ENCODE measurements at places on chromosomes 3 and 15. TPM values are rescaled to one million over a fixed set of nuclear protein-coding genes. Genes with fewer than 3 reads are reported as not detected.
A peak's percentile ranks its signal among the peaks of the same experiment; 100 is the strongest.

DNA sequence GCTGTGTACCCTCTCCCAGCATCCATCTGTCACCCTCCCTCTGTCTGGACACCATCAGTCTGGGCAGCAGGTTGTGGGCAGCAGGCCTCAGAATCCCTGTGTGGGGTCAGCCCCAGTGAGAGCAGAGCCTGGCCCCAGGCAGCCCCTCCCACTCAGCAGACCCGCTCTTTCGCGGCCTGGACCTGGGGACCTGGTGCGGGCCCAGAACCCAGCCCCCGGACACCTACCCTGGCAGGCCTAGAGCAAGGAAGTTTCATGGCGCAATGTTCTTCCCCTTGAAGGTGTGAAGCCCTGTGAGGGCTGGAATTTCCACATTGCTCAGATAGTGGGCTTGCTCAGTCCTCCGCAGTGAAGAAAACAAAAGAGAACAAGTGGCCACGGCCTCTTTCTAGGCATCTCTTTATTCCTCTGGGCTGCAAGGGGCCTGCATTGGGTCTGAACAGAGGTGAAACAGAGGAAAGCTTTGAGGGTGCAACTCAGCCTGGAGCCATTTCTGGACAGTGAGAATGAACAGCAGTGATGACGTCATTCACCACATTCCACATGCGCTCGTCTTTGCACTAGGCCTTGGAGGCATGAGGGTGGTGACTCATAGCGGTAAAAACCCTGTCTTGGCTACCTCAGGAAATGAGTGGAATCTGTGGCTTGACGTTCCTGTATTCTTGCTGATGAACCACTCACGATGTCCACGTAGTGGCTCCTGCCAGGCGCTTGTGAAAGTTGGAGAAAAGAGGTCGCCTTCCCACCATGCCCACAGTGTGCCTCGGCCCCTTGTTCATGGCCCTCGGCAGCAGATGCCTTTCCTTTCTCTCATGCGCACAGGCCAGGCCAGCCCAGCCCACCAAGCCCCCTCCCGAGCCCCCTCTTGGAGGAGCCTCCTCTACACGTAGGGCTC, 66.1 kb downstream of the SLC30A4 start:
- DNase-seq, result no peak

DNA sequence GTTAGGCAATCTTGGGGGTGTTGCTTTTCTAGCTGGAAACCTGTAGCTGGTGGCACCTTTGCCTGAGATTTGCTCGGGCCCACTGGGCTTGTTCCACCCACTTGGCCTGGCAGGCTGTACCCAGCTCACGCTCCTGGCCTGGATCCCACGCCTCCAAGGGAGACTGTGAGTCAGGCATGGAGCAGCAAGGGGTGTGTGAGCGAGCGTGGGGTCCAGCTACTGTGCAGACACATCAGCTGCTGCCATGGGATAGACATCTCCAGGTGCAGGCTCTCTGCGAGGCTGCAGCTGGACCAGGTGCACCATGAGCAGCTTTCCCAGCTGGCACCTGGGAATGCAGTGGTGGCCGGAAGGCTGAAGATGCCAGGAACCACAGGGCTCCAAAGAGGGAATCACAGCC, 36.0 kb downstream of the NR1D2 start:
- DNase-seq, result no peak

DNA sequence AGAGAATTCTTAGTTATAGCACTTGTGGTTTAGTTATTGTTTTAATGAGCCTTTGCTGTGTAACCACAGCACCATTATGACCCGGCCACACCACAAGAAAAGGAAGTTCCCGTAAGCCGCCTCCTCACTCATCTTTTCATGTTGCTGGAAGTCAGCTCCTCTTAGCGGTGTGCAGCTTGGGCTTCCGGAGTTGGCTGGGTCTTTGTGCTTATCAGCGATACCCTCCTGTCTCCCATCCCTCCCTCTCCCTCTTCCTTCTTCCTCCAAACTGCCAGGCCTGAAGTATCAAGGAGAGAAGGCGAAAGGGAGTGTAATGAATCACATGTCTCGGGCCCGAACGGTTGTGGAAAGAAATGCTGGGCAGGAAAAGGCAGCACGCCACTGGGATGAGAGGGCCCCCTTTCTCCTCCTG, 353.5 kb downstream of the MCTP2 start:
- DNase-seq, result no peak

DNA sequence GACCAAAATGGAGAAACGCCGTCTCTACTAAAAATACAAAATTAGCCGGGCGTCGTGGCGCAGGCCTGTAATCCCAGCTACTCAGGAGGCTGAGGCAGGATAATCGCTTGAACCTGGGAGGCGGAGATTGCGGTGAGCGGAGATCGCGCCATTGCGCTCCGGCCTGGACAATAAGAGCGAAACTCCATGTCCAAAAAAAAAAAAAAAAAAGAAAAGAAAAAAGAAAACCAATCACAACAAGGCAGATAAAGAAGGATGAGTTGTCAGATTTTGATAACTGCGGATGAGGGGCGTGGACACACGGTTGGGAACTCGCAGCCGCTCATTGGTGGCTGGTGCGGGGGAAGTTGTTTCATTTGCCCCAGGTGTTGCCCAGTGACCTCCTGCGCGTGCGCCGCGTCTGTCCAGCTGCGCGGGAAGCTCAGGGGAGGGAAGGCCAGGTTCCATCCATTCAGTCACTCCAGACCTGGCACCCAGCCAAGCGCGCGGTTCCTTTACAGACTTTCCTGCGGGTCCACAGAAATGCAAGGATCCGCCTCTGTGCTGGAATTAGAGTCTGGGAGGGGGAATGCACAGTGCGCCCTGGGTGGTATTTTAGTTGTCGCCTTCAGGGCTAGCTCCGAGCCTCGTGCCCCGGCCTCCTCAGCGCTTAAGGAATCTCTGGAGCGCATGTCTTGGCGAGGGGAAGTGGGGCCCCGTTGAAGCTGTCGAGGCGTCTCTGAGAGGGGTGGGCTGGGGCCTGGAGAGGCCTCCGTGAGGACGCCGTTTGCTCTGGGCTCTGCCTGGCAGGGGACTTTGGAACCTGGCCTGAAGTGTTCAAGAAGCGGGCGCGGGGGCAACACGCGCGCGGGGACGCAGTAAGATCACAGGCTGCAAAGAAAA, 708 bp upstream of the GCHFR start:
- DNase-seq, result peak; percentile 78

DNA sequence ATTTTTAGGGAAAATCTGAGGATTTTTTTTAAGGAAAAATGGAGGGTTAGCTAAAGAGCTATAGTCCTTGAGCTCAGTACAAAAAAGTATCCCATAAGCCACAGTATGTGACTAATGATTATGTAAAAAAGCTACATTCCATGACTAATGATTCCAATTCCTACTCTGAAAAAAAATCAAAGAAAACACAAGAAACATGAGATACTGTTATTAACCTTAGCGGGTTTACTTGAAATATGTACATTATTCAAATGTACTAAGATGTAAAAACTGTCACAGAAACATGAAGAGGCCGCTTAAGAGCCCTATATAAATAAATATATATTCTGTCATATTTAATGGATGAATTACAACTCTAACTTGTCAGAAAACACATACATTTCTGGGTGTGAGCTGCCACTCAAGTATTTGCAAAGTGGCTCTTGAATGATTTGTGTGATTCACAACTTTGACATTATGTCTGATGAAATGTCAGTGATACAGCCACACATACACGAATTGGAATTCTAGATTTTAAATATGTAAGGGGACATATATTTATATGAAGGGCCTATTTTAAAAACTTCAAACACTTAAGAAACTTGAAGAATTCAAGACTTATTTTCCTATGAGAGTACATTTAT, 518.7 kb upstream of the SUCLG2 start:
- DNase-seq, result no peak

DNA sequence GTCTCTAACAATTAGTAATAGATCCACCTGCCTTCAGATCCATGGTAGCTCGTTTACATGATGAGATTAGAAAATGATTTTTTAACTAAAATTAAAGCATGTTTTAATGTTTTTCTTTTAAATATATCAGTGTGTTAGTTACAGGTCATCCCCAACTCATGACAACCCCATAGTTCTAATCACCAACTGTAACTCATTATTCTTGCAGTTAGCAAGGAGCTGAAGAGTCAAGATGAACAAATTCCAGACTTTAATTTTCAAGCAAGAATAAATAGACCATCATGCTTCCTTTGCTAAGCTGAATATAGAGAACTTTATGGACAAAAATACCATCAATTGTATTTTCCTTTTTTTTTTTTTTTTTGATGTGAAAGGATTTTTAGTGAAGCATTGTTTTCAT, 101.1 kb downstream of the TOP2B start:
- DNase-seq, result no peak

- DNase-seq, result no peak
Measured at GRCh38 chr3:57818772-57819171, 62.7 kb downstream of the SLMAP start.

DNA sequence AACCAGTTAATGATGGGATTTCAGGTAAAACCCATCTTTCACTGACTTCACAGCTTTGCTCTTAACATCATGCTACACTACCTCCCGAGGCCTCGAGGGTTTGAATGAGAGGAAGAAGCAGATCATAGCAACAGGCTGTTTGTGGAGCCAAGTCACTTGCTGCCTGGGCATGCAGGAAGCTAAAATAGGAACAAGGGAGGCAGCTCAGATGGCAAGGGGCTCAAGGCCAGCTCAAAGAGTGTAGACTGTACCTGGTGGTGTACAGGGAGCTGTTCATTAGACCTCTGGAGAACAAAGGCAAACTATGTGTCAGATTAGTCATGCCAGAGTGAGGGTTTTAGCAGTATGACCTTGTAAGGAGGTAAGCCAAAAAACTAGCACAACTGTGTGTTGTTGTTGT, 28.8 kb downstream of the ARRDC4 start:
- DNase-seq, result no peak

DNA sequence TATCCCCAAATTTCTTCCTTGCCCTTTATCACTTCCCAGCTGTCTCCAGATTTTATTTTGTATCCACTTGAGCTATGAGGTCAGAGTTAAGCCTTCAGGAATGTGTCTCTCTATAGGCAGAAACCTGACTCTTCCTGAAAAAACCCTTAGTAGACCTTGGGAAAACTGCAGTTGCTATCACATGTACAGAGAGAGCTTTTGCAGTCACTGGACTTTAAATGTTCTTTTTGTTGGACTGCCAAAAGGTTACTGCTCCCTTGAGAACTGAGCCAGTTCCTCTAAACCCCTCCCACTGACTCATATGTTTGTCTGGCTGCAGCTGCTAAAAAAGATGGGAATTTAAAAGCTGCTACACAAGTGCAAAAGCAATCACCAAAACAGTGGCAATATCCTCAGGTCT, 169.1 kb upstream of the CCDC54 start:
- peak; percentile 85 for DNase-seq

GRCh38 chr15:71788646-71789579, 21.4 kb upstream of the NR2E3 start:
- no peak for DNase-seq

DNA sequence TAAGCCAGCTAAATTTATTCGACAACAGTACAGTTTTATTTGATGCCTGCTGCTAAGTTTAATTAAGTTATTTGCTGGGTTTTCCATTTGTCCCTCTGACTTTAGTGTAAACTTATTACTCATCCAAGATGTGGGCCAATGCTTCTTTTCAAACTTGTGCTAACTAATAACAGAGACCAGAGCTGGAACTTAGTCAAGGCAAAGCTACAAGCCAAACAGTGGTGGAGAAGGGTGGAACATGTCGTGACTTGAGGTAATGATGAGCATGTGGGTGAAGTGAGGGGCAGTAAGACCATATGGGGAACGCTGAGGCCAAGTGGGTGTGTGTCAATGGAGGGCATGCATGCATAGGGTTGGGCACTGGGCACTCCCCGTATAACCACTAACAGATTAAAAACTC, 63.9 kb downstream of the NMD3 start:
- DNase-seq, result no peak

GRCh38 chr3:134356411-134357040, 17.7 kb downstream of the AMOTL2 start:
- DNase-seq, result no peak

GRCh38 chr3:197912741-197913476, 37.1 kb upstream of the RPL35A start:
- no peak for DNase-seq

DNA sequence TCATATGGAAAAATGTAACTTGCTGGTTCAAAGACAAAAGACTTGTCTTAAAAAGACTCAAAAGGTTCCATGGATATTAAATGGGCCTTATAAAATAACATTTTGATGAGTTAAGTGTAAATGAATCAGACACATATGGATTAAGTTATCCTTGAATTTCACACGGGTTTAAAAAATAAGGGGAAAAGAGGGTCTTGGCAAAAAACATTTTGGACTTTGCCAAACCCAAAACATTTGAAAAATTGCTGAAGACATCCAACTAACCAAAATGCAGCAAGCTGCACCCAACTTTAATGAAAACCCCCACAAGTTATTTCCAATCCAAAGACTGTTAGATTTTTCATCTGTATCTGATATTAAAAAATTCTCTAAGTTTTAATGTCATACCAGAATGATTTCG, 200.7 kb downstream of the MEIS2 start:
- no peak for DNase-seq

DNA sequence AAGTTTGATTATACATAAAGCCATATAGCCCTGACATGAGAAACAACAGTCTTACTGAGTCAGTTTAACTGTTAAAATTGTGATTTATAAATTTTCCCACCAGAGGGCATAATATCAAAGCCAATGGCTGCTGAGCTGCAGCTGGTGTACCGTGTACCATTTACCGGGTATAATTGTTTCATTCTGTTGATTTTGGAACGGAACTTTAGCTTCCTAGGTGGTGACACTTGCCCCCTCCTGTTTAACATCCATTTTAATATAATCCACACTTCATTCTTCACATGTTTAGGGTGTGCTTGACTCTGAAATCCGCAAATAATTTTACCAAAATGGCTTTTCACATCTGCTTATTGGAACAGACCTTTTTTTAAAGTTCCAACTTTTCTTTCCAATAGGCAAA, 72.8 kb downstream of the SLC9A9 start:
- peak; percentile 46 for DNase-seq

- DNase-seq, result no peak
Measured at GRCh38 chr3:49627634-49628033, 46.5 kb upstream of the APEH start.

- DNase-seq, result no peak
Measured at GRCh38 chr3:117017135-117017894, 307.7 kb downstream of the TUSC7 start.

GRCh38 chr3:32313169-32313568, 74.7 kb downstream of the CMTM8 start:
- DNase-seq, result no peak

DNA sequence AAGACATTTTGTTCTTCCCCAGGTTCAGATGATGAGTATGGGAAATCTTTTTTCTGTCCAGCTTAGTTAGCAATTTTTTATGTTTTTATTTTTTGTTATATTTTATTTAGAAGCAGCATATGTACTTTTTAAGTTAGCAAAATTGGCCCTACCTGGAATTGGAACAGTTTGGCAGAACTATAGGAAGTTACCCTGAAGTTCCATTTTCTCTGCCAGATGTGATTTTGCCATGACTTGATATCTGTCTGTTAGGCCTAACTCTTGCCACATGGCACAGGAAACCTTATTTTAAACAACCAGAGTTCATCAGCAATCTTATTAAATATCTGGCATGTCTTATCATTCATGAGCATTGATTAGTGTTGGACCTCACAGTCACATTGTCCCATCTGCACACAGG, 67.1 kb downstream of the ADAMTSL3 start:
- DNase-seq, result no peak

The LRRC3B gene
- 1.8 TPM for polyA plus RNA-seq

The TRIM71 gene
- polyA plus RNA-seq, result 10.4 TPM

The PXYLP1 gene
- 39.3 TPM for polyA plus RNA-seq

The SGO1 gene
- 14.1 TPM for polyA plus RNA-seq

The ATP11B gene
- polyA plus RNA-seq, result 60.1 TPM

The PROS1 gene
- 45.9 TPM for polyA plus RNA-seq

The ITIH1 gene
- polyA plus RNA-seq, result not detected

The KBTBD13 gene
- 0.07 TPM for polyA plus RNA-seq

The TNFAIP8L3 gene
- polyA plus RNA-seq, result 2.2 TPM

The NANOGP8 gene
- polyA plus RNA-seq, result 0.76 TPM

The SKIL gene
- polyA plus RNA-seq, result 66.0 TPM

The CD200R1L gene
- polyA plus RNA-seq, result not detected

The PLCL2 gene
- 16.4 TPM for polyA plus RNA-seq
